ENCODE measurements at places on chromosomes 13 and 19. TPM values are rescaled to one million over a fixed set of nuclear protein-coding genes. Genes with fewer than 3 reads are reported as not detected.

The SULT2B1 gene
- 1.1 TPM for total RNA-seq

The ADAMTS10 gene
- total RNA-seq: 109 TPM

The PCID2 gene
- total RNA-seq: 72.6 TPM

The CYP2B6 gene
- total RNA-seq: not detected

The UBE2L5 gene
- not detected for total RNA-seq

The USF2 gene
- total RNA-seq: 82.7 TPM
